ENCODE measurements at places on chromosomes 4 and X. TPM values are rescaled to one million over a fixed set of nuclear protein-coding genes. Genes with fewer than 3 reads are reported as not detected.

GRCh38 chrX:124208660-124209059 is 123.8 kb upstream of the TEX13D start:
- DNase-seq: no peak

- no peak for DNase-seq
These were observed 12.5 kb upstream of the STS start for GRCh38 chrX:7134981-7135380.

KIAA1210 gene
- not detected for total RNA-seq

DNA sequence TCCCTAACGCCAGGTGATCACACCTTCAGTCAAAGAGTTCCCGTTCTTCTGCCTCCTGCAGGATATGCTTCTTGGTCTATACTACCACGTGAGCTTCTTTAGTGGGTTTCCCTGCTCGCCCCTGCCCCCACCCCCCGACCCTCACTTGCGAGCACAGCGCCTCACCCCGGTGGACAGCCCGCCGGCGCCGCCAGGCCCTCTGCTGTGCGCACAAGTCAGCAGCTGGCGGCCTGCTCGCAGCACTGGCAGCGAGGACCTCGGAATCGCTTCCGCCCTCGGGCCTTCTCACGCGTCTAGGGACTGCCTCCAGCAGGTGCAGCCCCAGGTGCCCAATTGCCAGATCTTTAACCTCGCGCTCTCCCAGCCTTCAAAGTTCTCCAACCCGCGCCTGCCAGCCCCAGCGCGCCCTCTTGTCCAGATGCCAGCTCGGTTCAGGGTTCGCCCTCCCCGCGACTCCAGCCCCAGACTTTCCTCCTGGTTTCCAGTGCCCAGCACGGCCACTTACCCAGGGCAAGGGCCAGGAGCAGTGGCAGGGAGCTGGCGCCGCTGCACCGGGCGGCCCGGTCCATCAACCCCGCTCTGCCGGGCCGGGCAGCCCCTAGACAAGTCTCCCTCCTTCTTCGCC is 454 bp downstream of the BTC start:
- no peak for DNase-seq
